Fibroblast of skin of back (primary cell): ENCODE measurements at places on chromosomes 6 and 20.

GRCh38 chr6:11341867-11342266, 109.4 kb upstream of the NEDD9 start:
- DNase-seq = no peak

- no peak for DNase-seq
Measured at GRCh38 chr6:45495429-45496084, 117.8 kb upstream of the SUPT3H start.

DNA sequence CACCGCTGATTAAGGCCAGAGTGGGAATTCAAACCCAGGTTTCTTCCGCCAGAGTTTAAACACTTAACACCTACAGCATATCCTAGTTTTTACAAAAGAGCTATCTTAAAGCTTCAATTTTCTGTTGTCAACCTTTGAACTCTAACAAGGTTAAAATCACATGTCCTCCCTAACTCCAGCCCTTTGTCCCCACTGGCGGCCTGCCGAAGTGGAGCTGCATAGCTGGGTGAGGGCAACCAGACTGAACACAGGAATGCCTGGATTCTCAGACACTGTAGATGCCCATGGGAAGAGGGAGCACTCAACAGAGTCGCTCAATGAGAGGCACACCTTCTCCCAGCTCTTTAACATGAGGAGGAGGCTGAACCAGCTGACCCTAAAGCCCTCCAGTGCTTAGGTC, 59.1 kb downstream of the LRFN2 start:
- no peak for DNase-seq

- DNase-seq = no peak
Measured at GRCh38 chr20:24157213-24157612, 168.6 kb upstream of the GGTLC1 start.

- peak; percentile 36 for DNase-seq
Measured at GRCh38 chr6:100462706-100463629, 1.8 kb downstream of the SIM1 start.
